ENCODE measurements at places on chromosomes 7 and 10.
A peak's percentile ranks its signal among the peaks of the same experiment; 100 is the strongest.

- no peak for DNase-seq
These were observed 162.6 kb downstream of the BICC1 start for GRCh38 chr10:58675321-58675720.

- no peak for DNase-seq
These were observed 1.3 kb upstream of the NDST2 start for GRCh38 chr10:73812657-73813056.

DNA sequence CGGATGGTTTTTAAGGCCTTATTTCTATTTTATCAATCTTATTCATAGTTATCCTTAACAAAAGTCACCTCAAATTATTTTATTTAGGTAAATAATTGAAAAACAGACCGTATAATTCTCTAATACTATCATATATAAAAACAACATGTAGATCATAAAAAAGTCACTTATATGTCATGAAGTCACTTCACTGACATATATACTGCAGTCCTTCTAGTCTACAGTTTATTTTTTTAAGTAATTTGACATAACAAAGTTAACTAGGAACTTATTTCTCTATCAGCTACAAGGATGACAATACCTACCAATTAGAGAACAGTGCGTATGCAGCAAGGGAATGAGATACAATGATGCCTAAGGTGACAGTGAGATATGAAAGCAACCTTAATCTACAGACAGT, 26.2 kb downstream of the JMJD1C start:
- DNase-seq = no peak

DNA sequence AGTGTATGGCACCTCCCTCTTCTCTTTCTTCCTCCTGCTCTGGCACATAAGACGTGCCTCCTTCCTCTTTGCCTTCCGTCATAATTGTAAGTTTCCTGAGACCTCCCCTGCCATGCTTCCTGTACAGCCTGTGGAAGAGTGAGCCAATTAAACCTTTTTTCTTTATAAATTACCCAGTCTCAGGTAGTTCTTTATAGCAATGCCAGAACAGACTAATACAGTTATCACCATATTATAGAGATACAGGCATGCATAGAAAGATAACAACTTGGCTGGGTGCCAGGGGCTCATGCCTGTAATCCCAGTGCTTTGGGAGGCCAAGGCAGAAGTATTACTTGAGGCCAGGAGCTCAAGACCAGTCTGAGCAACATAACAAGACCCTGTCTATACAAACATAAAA, 53.2 kb downstream of the GCC1 start:
- peak; percentile 17 for DNase-seq

DNA sequence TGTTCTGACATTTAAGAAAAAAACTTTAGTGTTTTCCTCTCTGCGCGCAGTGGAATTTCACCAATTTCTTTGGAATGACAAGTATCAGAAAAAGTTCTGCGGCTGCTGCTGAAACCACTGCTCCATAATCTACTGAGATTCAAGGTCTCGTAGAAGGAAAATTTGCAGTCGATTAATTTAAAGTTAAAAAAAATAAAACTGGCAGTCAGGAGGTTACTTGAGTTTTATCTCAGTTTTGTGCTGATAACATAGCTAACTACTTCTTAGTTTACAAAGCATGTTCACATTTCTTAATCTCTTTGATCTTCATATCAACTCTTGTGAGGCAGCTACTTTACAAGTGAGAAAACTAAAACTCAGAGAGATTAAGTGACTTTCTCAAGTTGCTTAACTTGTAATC, 18.2 kb upstream of the CALD1 start:
- DNase-seq = no peak

DNA sequence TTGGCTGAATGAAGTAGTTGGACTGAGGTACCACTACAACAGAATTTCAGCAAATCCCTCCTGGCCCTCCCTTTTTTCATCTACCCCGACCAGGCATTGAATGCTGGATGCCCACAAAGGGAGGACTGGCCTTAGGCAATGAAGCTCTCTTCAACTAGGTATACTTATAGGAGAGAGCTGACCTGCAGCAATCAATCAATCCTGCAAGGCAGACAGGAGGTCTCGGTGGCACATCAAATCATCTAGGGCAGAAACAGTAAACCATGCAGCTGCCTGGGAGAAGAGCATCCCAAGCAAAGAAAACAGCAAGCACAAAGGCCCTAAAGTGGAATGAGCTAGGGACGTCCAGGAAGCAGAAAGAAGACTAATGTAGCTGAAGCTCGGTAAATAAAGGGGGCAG, 2.4 kb upstream of the ABRAXAS2 start:
- DNase-seq = no peak

DNA sequence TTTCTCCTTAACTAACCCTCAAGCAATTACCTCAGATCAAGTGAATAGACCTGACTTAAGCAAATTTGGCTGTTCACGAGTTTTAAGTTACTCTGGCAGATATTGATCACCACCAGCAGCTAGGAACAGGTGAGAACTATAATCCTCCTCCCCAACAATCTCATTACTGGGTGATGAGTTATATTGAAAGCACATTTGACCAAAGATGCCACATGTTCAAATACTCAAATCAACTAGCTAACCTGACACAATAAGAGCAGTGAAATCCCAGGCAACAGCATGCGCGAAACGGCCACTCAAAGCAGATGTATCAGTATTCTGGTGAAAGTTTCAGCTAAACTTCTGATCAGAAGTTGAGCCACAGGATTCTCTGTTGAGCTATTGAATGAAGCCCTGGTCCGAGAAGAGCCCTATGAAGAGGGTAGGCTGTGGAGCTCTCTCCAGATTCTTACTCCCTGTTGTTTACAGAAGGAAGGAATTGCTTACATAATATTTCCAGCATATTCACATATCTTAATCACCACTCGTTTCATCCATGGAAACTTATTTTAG, 52.6 kb downstream of the CAV1 start:
- no peak for DNase-seq

- no peak for DNase-seq
These were observed 92.1 kb downstream of the CABCOCO1 start for GRCh38 chr10:61754587-61755550.

DNA sequence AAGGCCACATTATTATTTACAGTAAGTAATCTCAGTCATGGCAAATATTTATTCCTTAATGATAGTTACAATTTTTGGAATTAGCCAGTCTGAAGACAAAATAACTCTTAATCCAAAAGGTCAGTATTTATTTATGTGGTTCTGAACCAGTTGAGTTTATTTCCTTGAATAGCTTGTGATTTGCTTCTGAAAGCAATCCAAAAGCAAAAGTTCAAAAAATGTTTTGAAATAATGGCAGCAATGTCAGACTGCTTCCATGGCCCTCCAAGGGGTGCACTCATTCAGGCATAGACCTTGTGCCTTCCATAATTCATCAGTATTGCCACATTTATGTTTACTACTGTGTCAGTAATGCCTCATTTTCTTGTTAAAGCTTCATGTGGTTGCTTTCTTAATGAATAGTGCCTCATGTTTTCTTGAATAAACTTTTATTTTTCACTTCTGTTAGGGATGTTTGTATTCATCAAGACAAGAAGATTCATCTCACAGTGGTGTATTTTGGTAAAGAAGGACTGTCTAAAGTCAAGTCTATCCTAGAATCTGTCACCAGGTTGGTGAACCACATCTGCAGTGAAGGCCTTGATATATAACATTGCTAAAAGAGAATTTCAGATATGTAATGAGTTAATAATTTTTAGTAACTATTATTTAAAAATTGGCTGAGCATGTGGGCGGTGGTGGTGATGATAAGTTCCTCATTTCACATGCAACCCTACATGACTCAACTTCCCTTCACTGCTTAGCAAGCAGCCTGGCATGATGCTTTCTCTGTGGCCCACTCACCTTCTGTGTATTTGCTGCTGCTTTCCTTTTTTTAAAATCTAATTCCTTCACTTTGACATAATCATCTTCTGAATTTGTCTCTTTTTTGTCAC, 22.0 kb downstream of the CSGALNACT2 start:
- DNase-seq = no peak

GRCh38 chr7:132966754-132967469, 115.0 kb downstream of the CHCHD3 start:
- no peak for DNase-seq

GRCh38 chr7:132162556-132163144, 413.6 kb downstream of the PLXNA4 start:
- DNase-seq = no peak

GRCh38 chr7:36227223-36227622, 74.2 kb downstream of the EEPD1 start:
- DNase-seq = no peak

- DNase-seq = peak; percentile 68
These were observed 7.2 kb upstream of the PGAM2 start for GRCh38 chr7:44072364-44073231.

GRCh38 chr7:109322833-109323232, 753.2 kb downstream of the DNAJB9 start:
- DNase-seq = no peak

DNA sequence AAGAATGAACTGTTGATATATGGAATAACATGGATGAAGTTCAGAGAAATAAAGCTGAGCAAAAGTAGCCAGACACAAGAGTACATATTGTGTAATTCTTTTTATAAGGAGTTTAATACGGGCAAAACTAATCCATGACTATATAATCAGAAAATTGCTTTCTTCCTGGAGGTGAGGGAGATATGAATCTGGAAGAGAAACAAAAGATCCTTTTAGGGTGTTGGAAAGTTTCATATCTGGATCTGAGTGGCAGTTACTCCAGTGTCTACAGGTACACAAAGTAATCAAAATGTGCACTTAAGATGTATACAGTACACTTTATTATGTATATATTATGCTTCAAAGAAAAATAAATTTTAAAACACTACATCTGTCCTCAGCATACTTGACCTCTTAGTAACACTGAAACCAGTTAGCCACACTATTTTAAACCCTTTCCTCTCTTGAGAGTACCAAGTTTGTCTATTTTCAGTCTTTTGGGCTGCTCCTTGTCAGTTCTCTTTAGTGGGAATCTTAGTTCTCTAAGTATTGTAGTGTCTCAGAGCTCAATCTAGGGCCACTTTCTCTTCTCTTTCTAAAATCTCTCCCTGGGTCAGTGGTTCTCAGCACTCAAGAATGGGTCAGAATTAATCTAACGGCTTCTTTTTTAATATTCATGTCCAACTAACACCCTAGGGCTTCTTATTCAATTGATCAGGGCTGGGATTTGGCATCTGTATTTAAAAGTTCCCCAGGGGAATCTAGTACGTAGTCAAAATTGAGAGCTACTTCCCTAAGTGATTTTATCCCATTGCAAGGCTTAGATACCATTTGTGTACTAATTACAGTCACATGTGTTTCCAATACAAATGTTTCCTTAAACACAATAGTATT, 4.3 kb upstream of the LIPF start:
- no peak for DNase-seq

- no peak for DNase-seq
These were observed 222.2 kb downstream of the ELFN1 start for GRCh38 chr7:1892011-1892965.

DNA sequence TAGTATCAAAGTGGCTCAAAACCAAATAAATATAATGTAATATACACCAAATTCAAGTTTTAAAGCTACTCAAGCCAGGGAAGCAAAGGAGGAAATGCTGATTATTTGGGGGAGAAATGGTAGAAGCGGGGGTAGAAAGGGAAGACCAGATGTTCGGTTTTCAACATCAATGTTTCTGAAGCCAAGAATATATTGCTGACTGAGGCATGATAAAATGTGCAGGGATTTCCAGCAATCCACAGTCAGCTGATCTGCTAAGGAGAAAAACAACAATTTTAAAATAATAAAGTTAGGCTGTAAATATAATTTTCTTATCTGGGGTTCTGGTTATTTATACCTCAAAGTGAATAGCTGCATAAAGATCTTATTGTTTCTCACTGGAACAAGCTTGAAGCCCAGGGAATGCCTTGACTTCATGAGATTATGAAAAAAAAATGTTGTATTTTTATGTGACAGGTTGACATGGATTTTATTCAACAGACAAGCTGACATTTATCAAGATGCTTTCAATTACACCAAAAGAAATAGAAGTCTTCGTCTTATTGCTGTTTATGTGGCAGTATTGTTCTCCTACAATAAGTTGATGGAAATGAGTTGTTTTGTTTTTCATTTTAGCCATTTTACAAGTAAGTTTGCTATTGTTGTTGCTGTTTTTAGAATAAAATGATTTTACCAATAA, 28.6 kb upstream of the BMPER start:
- DNase-seq = no peak

DNA sequence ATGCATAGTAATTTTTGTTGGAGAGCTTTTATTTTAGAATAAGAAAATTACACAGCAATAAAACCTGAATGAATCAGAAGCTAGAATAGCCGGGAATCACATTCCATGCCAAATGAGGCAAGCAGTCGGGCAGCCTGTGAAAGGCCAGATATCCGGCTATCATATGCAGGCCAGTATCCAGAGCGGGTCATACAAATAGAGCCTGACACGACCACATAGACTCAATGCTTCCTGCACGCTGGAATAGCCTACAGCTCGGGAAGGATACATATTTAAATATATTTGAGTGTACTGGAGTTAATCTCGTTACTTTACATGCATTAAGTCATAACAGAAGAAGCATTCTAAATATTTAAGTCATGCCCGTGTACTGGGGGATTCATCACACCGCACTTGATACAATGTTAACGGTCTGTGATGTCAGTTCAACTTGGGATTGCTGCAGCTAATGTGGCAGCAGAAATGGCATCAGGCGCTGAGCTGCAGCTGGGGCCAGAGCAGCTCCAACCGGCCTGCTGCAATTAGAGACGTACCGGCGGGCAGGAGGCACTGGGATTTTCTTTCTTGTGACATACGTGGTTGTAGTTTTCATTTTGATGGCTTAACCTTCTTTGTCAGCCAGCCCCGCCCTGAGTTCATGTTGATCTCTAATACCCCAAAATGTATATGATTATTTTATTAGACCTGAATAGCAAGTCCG, 112.0 kb downstream of the EBF3 start:
- DNase-seq = no peak

Data from hematopoietic multipotent progenitor cell treated with erythropoietin and hydrocortisone succinate and interleukin-3 and kit ligand, for 8 days (in vitro differentiated cells).